ENCODE measurements at places on chromosomes 1 and 21. TPM values are rescaled to one million over a fixed set of nuclear protein-coding genes. Genes with fewer than 3 reads are reported as not detected.

Gene SPRTN
- 20.5 TPM for total RNA-seq

Gene OR2T5
- total RNA-seq = not detected

Gene DCDC2B
- total RNA-seq = not detected

- no peak for DNase-seq
These were observed 2.3 kb downstream of the KCNC4 start for GRCh38 chr1:110212169-110213142.

DNA sequence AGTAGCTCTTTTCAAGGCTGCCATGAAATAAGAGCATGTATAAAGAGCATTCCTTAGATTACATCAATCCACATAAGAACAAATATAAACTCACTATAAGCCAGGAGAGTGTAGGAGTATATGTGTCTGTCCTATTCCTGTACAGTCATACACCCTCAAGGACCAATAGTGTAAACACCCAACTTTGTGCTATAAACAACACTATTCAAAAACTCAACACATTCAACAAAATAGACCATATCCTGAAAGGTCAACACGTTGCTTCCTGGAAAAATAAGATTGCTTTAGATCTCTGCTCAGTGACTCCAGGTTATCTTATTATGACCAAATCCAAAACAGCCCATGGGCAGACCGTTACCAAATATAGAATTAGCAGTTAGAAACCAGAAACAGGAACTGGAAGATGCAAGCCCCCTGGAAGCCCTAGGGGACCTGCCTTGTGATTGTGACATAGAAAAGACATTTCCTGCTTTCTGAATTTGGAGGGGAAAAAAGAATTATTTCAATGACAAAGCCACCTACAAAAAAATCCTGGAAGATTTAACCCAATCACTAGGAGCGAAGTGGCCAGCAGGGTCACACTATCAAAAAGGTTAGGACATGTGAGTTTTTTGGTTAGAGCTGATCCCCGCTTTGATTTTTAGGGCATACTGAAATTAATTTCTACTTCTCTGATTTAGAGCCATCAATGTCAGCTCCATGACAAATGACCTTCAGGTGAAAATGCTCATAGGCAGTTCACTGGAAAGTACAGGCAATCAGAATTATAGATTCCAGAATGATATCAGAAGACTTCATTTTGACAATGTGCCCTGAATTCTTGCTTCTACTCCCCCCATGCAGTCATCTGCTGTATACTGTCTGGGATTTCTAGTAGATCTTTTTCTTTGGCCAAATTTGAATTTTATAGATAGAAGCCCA is 59.9 kb downstream of the LRRC8C start:
- no peak for DNase-seq

DNA sequence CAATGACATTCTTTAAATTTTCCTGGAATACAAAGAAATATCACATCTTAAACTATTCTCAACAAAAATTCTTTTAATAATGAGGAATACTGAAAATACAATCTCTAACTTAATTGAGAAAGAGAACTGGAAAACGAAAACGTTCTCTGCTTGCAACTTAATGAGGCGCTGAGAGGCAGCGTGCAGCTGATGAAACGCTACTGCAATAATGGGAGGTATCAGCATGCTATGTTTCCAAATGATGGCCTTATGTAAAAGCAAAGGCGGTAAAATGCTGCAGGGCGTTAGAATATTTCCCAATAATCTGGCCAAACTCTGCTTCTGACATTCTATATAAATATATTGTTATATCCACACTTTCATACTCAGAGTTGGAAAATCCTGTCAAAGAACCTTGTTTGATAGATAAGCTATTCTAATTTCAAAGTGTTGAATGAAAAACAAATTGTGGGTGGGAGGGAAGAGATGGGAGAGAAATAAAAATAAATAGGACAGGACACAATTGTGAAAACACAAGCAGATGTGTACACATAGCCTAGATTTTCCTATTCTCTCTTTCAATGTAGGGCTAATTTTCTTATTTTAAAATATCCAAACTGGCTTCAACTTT is 70.9 kb downstream of the APP start:
- DNase-seq = no peak

GRCh38 chr1:3714284-3714741 is 37.9 kb upstream of the CCDC27 start:
- DNase-seq = no peak

GRCh38 chr1:242690849-242691609 is 166.5 kb upstream of the PLD5 start:
- DNase-seq = no peak

Gene MARCKSL1
- 4.4 TPM for total RNA-seq

Gene TBCE
- 13.2 TPM for total RNA-seq

GRCh38 chr1:31815752-31816500 is at the start of gene SPOCD1:
TSS of gene SPOCD1 (minus strand) at chr1:31816022. CDS start at chr1:31815333, 689 bp downstream.
- DNase-seq = peak; percentile 23

GRCh38 chr1:13528320-13528719 is 14.5 kb upstream of the LRRC38 start:
- DNase-seq = no peak

Gene ZNF362
- total RNA-seq = 18.9 TPM

Gene FOXD2
- total RNA-seq = under 0.01 TPM

DNA sequence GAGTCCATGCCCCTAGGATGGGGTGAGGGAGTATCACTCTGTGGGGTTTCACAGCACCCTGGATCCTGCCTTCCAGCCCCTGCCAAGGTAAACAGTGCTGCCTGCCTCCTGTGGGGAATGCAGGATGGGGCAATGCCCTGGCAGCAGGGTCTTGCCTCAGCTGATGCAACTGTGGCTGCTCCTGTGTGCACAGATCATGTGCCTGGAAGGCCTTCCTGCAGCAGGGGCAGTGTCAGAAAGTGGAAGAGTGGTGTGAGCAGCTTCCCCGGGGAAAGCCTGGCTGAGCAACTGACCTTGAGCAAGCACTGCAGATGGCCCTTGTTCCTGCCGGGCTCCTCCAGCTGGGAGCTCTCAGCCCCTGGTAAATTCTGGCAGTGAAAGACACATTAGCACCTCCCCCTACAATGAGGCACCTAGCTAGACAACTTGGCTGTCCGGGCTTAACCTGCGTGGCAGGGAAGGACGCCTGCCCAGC is 9.9 kb downstream of the TOR3A start:
- no peak for DNase-seq

GRCh38 chr1:162632217-162632666 is at the start of gene DDR2:
TSS of gene DDR2 (plus strand) at chr1:162632464. CDS start at chr1:162719064, 86,600 bp downstream.
- no peak for DNase-seq

GRCh38 chr1:171884475-171884874 is 43.2 kb downstream of the DNM3 start:
- DNase-seq = no peak

GRCh38 chr1:228283043-228283371 is 75.2 kb downstream of the OBSCN start:
- DNase-seq = no peak

- DNase-seq = no peak
These were observed 13.0 kb downstream of the RGS1 start for GRCh38 chr1:192588546-192588945.

GRCh38 chr1:163440090-163440489 is 118.3 kb downstream of the NUF2 start:
- no peak for DNase-seq

Gene KLF17
- total RNA-seq = not detected

DNA sequence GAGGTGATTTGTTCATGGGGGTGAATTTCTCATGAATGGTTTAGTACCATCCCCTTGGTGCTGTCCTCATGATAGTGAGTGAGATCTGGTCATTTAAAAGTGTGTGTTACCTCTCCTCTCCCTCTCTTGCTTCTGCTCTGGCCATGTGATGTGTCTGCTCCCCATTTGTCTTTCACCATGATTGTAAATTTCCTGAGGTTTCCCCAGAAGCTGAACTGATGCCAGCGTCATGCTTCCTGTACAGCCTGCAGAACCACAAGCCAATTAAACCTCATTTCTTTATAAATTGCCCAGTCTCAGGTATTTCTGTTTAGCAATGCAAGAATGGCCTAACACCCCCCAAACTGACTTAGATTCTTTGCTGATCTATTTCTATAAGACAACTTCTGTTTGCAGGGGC is 249.4 kb upstream of the B3GALT2 start:
- no peak for DNase-seq

- no peak for DNase-seq
These were observed 14.4 kb downstream of the CDK18 start for GRCh38 chr1:205518661-205519540.

Gene ZNF670
- 1.3 TPM for total RNA-seq

Gene KCNE2
- not detected for total RNA-seq

- DNase-seq = no peak
These were observed 13.3 kb downstream of the H6PD start for GRCh38 chr1:9247894-9248293.

Gene LMO4
- 50.5 TPM for total RNA-seq

DNA sequence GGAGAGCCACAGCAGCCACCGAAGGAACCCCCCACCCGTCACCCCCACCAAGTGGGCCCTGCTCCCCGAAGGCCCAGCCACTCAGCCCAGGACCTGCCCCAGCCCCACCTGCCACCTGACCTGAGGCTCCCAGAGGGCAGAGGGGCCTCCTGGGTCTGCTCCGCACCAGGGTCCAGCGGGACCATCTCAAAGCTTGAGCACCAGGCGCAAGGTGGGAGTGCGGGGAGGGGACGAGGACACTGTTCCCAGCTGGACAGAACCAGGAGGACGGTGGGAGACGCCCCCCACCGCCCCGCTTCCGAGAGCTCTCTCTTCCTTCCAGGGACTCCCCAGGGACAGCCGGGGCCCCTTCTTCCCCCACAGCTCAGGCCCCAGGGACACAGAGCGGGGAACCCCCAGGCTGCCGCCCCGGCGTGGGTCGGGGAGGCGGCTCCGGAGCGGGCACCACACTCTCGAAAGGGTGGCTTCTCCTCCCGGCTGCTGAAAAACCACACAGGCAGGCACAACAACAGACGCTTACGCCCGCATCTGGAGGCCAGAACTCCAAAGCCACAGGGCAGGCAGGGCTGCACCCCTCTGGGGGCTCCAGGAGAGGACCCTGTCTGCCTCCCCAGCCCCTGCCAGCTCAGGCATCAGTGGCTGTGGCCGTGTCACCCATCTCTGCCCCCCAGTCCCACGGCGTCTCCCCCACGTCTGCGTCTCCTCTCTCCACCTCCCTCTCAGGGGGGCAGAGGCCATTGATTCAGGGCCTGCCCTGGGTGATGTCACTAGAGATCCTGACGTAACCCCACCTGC is 1.9 kb upstream of the TTLL10 start:
- no peak for DNase-seq

DNA sequence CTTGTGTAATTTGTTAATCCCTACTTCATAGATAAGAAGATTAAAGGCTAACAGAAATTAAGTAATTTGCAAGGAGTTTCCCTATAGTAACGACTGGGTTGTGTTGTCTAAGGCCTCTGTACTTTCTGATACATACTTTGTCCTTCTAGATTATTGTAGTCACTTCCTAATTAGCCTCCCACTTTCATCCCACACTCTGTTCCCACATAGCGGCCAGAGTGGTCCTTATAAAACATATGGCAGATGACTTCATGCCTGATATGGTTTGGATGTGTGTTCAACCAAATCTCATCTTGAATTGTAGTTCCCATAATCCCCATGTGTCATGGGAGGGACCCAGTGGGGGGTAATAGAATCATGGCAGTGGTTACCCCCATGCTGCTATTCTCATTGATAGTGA is 120.5 kb upstream of the DAB1 start:
- DNase-seq = no peak

- DNase-seq = no peak
These were observed 108.1 kb downstream of the KAZN start for GRCh38 chr1:14706631-14707030.

DNA sequence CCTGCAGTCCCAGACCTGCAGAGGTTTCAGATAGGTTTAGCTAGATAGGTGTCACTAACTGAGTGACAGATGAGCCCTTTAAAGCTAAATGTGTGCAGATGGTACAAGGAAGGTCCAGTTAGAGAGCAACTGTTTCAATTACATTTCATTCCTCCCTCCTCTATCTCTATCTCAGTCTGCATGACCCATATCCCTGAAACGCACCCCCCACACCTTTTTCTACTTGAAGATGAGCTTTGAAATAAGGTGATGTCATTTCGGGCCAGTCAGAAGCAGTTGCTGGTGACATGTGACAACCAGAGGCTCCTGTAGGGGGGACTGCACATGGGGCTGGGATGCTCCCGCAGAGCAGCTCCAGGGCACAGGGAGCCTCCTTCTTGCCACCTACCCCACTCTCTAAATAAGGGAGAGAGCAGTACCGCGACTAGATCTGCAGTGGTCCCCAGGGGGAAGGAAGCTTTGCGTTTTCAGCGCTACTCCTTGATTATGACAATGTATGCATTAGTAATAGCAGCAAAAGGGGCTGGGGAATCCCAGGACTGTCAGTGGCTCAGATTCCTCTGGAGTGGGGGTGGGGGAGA is 4.3 kb downstream of the ATP8B2 start:
- no peak for DNase-seq

- DNase-seq = peak; percentile 53
These were observed 359 bp upstream of the RNU11 start for GRCh38 chr1:28648008-28648473.

GRCh38 chr1:17742583-17742982 is 12.6 kb upstream of the ACTL8 start:
- no peak for DNase-seq

Gene U2AF1
- total RNA-seq = 28.4 TPM

Gene COL11A1
- not detected for total RNA-seq

- DNase-seq = no peak
These were observed 21.0 kb upstream of the PARP1 start for GRCh38 chr1:226428791-226429461.

- no peak for DNase-seq
These were observed 182.9 kb upstream of the FGGY start for GRCh38 chr1:59113876-59114457.

DNA sequence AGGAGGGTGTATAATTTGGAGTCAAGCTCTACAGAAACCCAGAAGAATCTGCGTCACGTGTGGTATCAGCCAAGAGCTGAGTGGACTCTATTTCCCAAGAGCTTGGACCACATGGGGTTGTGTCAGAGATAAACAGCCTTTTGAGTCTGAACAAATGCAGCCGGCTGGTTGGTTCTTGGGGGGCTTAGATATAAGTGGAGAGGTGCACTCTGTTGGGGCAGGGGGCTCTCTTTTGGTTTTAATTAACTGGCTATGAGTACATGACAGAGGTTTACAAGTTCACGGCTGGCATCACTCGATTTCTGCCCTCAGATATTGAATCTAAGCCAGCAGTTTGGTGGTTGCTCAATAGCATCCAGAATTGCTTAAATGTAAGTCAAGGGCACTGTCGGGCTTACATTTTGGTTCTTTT is 501 bp upstream of the MRAP start:
- DNase-seq = no peak

DNA sequence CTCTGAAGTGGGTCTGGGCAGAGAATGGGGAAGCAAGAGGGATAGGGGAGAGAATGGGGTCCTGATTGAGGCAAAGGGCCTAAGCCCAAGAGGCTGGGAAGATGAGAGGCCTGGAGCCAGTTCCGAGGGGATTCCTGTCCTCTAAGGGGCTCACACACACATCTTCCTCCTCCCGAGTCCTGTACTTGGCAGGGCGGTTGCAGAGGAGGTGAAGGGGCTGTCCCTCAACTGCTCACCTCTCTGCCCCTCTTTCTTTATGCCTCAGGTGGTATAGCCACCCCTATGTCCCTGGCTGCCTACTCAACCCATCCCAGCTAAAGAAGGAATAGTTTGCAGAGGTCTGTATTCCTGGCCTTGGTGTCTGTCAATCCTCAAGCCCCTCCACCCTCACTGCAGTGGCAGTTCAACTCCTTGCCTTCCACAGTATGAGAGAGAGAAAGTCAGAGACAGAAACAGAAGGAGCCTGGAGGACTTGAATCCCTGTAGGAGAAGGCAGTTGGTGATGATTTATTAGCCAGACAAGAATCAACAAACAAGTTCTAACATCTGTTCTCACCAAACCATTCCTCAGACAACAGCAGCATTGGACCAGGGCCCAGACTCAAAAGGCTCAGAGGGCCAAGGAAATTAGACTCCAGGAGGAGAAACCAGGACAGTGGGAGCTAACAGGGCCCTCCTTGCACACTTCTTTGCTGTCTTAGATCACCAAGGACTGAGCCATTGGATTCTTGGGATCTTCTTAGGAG is 10.7 kb downstream of the SH2D2A start:
- DNase-seq = no peak

Gene EFCAB7
- total RNA-seq = 4.2 TPM
